Activated T-helper 2 cell treated with anti-CD3 and anti-CD28 coated beads, Interferon-gamma antibody, Interleukin-2, Interleukin-4, amounts not matched to agents 10 μg/mL and 5 μg/mL and 100 μg/mL, durations not matched to agents 14 hours and 24 hours and 36 hours (primary cell): ENCODE measurements at places on chromosomes 7 and 10.

DNA sequence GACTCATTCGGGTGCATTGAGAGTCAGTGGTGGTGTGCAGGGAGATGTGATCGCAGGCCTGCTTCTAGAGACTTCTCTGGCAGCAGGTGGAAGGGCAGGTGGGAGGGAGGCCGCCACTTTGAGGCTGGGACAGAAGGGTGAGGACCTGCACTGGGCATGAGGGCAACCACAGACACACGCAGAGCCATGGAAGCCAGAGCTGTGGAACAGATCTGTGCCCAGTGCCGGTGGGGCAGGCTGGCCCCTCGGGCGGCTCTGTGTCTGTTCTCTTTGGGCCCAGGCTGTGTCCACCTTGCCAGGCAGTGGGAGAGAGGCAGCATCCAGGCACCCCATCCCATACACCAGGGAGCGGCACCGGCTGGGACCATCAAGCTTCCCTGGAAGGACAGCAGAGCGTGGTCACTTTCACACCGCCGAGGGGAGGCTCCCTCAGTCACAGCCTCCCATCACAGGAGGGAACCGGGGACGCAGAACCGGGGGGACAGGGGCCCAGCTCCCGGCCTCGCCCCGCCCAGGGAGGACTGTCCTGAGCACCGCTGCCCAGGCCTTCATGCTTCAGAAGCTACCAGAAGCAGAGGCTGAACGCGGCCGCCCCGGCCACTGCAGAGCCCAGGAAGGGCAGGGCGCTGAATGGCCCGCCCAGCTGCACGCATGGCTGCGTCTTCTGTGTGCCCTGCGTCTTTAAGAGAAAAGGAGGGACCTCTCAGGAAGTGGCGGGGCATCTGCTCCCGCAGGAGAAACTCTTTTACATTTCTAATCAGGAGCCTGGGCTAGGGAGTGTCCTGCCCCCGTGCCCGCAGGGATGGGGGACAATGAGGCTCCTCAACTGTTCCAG is 32.1 kb downstream of the EN2 start:
- DNase-seq: no peak

DNA sequence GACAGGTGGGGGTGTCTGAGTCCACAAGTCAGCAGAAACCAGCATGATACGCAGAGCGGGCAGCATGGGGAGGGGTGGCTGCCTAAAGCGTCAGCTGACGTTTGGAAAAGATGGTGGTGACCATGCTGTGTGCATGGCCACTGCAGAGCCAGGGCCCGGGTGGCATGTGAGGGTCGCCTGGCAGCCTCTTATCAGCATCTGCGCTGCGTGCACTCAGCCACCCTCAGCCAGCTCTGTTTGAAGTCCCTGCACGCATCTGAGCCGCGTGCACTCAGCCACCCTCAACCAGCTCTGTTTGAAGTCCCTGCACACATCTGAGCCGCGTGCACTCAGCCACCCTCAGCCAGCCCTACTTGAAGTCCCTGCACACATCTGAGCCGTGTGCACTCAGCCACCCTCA is 61.5 kb downstream of the WDR37 start:
- DNase-seq: no peak

DNA sequence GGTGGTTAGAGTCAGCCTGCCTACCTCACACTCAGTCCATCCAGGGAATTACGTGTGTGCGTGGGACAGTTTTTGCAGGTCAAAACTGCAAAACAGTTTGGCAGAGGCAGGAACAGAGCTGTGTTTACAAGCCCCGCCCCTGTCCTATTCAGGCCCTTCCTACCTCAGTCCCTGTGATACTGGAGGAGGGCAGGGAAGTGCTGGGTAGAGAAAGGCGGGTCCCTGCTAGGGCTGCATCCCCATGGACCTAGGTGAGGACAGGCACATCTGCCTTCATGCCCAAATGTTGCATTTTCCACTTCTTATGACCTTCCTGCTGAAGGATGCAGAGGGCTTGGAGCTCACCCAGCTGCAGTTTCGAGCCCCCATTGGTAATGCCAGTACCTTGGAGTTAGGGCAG is 25.1 kb downstream of the SBDS start:
- DNase-seq: no peak

DNA sequence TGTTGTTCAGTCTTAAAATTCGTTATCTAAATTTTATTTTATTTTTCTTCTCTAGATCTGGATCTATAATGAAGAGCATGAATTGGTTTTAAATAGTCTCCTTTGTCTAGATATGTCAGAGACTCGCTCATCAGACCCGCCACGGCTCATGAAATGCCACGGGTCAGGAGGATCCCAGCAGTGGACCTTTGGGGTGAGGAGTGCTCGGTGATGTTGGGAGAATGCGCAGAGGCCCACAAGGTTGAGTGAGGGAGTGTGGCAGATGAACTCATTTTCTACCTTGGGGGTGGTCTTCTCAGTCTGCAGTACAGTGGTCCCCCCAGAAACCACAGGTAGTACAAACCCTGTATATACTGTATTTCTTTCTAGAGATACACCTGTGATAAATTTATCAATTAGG is 95.3 kb downstream of the GALNT11 start:
- DNase-seq: no peak

GRCh38 chr10:69091143-69091651 is 3.3 kb downstream of the SRGN start:
- DNase-seq: no peak

GRCh38 chr10:71396711-71397295 is at the start of gene CDH23:
CDH23 (plus strand) TSS chr10:71396920; CDS start chr10:71439832, 42,912 bp downstream.
- no peak for DNase-seq

GRCh38 chr10:127039435-127039834 is 134.2 kb downstream of the DOCK1 start:
- DNase-seq: no peak

DNA sequence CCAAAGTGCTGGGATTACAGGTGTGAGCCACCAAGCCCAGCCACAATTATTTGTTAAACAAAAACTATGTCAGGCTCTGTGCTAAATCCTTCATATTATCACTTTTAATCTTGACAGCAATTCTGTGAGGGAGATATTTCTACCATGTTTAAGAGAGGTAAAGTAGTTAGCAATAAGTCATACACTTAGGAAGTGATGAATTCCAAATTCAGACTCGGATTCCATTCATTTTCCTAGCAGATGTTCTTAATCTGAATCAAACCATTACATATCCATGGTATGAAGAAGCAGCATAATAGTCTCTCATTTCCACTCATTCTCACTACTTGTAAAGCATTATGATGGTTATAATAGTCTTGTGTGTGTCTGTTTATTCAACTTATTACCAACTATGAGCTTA is 2.9 kb upstream of the CD36 start:
- DNase-seq: no peak

DNA sequence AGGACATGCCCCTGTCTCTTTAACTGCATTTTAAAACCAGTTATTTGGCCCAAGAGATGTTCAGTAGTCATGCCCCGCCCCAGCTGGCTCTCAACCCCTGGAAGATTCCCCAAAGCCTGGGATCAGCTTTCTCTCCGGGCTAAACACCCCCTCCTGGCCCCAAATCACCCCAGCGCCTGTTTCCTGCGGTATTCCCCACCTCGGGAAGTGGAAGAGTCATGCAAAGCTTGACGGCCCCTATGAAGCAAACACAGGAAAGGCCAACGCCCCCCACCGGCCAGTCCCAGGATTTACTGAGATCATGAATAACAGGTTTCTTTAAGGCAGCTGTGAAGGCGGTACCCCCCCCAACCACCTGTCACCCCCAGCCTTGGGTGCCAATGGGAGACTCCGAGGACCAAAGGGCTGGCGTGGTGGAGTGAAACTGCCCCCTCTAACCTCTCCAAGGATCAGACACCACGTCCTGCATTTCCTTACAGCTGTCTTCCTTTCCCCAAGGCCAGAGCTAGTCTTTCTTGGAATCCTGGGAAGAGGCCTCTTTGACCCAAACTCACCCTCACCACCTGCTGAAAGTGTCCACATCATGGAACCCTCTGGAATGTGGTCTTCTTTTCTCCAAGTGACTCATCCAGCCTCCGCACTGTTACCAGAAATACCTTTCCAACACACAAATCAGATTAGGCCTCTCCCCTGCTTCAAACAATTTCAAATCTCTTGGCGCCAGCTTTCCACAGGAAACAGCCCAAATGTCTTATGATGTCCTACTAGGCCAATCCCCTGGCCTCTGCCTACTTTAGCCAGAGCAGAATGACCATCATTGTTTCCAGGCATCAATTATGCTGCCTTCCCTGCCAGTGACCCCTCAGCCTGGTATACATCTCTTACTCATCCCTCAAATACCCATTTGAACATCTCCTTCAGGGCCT is 301.5 kb downstream of the ZEB1 start:
- no peak for DNase-seq

DNA sequence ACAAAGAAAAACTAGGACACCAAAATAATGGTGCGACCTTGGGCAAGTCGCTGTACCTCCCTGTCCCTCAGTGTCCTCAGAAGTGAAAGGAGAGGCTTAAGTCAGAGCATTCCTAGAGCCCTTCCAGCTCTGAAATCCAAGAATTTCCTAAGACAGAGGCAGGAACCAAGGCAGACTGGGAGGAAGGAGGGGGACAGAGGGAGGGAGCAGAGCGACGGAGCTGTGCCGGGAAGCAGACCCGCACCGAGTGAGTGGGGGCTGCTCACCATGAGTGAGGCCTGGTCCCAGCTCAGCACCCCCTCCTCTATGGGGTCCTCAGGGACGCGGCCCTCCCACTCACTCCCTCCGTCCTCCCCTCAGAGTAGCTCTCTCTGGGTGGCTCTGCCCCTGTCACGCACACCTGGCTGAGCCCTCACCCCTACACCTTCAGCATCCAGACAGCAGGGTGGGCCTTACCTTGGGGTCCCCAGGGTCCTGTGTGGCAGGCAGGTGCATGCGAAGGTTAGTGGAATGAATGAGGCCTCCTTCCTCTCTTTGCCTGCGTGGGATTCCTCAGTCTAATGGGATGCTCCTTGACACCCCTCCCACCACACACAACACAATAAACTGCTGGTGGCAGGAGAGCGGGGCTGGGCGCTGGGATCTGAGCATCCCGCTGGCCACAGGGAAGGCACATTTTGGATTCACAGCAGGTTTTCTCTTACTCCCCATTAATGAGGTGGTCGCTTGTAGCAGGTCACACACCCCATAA is 4.6 kb upstream of the SMARCD3 start:
- DNase-seq: no peak

- DNase-seq: no peak
Observed at GRCh38 chr7:79308192-79308591, 145.3 kb downstream of the MAGI2 start.

DNA sequence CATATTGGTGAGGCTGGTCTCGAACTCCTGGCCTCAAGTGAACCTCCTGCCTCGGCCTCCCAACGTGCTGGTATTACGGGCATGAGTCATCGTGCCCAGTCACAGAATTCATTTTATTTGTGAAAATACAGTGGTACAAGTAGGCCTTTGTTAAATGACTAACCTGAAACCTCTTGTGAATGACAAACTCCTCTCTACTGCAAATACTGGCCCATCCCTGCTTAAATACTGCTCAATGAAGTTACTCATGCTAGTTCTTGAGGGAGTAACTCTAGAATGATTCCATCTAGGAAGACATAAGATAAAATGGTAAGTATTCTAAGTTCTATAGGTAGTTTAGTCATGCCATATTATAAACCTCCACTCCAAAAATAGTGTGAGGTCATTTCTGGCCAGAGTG is 80.7 kb downstream of the UBE2H start:
- no peak for DNase-seq

- no peak for DNase-seq
Observed at GRCh38 chr7:113801751-113802150, 117.1 kb downstream of the PPP1R3A start.

DNA sequence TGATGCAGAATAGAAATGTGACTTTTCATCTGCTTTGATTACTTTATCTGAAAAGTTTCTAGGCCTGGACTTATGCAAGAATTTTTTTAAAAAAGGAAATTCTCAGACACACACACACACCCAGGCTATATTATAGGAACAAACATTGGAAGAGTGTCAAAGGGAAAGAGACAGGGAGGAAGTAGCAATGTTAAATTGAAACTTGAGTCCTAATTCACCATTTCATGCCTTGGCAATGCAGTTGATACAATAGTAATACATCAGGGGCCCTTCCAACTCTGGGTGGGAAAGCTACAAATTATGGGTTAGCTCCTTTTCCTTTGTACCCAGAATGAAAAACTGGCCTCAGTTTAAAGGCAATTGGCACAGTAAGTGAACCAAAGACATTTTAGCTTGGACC is 258.0 kb upstream of the LYZL1 start:
- DNase-seq: no peak

DNA sequence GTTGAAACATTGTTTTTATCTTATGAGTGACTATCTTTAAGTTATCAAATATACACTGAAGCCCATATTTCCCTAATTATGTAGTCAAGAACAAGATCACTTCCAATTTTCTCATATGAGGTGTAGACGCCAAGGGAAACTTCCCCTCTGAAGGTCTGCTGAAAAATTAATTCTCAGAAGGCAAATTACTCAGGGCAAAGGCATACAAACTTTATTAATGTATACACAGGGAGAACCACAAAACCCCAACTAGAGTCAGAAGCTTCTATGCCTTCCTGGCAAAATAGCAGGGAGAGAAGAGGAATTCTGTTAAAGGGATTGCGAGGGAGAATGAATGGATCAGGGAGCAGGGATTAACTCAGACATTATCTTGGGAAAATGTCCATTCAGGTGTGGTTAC is 83.4 kb downstream of the DOCK4 start:
- no peak for DNase-seq

DNA sequence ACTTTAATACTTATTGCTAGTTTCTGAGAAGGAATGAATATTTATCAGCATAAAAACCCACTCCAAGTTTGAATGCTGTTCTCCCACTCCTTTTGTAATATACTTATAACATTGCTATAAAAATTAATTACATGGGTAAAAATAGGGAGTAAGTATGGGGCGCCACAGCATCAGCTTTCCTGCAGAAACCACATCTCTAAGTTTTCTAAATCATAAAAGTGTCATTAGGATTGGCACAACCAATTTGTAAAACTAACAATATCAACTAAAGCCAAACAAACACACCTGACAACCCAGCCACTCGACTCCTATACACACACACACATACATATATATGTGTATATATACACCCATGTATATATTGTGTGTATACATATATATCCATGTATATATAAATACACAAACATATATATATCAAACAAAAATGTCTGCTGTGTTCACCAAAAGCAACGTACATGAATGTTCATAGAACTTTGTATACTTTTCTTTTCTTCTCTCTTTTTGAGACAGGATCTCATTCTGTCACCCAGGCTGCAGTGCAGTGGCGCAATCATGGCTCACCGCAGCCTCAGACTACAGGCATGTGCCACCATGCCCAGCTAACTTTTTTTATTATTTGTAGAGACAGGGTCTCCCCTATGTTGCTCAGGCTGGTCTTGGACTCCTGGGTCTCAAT is 14.8 kb upstream of the LRRC17 start:
- DNase-seq: no peak

GRCh38 chr7:144820552-144820951 is 15.3 kb downstream of the TPK1 start:
- DNase-seq: no peak

- DNase-seq: no peak
Observed at GRCh38 chr10:23094786-23095403, 484 bp upstream of the MSRB2 start.

DNA sequence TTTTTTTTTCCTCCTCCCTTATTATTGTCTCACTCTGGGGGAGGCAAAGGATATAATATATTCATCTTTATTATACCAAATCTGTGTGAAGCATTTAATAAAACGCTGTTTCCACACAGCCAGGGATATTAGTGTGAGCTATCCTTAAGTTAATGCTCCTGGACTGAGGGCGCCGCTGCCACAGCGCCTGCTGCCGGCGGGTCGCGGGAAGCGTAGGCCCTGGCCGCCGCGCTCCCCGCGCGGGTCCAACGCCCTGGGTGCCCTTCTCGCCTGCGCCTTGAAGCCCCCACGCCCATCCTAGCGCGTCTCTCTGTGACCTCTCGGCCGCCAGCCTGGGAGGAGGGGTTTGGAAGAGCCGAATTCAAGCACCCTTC is 9.5 kb upstream of the LBX1 start:
- no peak for DNase-seq
